Lung (tissue), 17 donors: ENCODE measurements at places on chromosomes 1 and 21. TPM values are rescaled to one million over a fixed set of nuclear protein-coding genes. Genes with fewer than 3 reads are reported as not detected.

Gene SV2A
- total RNA-seq = 2.3 TPM

Gene LY9
- 3.4 TPM for total RNA-seq

Gene CFHR5
- not detected for total RNA-seq

Gene NPR1
- 98.9 TPM for total RNA-seq

Gene GPATCH4
- total RNA-seq = 30.6 TPM

- DNase-seq = no peak
These were observed 259.8 kb upstream of the CAMK1G start for GRCh38 chr1:209323743-209324142.

- no peak for DNase-seq
These were observed 19.9 kb downstream of the ERO1B start for GRCh38 chr1:236261898-236262297.

DNA sequence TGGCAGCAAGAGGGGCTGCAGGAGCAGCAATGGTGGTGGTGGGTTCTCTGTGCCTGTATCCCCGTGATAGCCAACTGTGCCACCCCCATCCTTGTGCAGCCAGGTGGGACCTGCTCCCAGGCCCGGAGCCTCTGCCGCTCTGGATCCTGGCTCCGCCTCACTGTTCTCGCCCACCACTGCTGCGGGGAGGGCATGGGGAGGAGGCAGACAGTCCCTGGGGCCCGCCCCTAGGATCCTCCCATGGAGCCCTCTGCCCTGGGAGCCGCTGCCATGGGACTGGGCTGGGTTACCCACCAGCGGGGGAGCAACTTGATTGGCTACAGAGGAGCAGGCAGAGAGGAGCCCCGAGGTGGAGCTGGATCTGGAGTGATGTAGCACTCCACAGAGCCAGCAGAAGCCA, 31.6 kb downstream of the CD1D start:
- DNase-seq = no peak

- DNase-seq = no peak
These were observed 29.1 kb downstream of the ARID1A start for GRCh38 chr1:26724926-26725325.

DNA sequence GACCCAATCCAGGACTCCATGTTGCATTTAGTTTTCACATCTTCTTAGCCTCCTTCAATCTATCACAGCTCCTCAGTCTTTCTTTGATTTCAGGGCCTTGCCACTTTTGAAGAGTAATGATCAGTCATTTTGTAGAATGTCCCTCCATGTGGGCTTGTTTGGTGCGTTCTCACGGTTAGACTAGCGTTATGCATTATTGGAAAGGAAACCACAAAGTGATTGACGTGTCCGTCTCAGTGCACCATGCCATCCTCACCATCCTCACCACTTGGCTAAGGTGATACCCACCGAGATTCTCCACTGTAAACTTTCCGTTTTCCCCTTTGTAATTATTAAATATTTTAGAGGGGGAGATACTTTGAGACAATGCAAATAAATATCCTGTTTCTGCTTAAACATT, 59.6 kb upstream of the OLIG2 start:
- DNase-seq = no peak

DNA sequence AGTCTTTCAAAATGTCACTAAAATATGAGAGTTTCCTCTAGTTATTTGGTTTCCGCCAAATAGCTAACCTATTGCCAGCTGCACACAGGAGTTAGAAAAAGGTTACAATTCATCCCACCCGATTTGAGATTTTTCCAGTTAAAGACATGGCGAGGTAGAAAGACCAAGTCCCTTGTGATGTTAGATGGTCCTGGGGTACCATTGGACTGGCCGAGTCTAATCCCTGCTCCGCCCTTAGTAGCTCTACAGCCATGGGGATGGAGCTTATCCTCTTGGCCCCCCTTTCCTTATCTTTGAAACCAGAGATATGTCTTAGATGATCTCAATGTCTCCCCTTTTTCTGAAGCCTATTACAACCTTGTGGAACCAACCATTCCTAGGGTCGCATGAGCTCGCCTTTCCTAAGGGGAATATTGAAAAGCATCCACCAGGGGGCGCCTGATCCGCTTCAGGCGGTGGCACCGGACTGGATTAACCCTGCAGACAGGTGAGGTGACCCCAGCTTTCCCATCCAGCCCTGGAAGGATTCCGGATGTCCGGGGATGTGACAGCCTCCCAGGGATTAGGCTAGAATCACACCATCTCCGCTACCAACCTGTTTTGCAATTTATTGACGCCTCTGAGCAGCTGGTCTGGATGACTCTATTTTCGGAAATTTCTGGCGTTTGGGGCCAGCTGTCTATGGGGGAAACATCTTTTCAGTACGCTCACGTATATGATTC, 68.3 kb upstream of the SIM2 start:
- peak; percentile 47 for DNase-seq
